Osteocyte (in vitro differentiated cells): ENCODE measurements at places on chromosomes 6 and 20. TPM values are rescaled to one million over a fixed set of nuclear protein-coding genes. Genes with fewer than 3 reads are reported as not detected.

The GSTA3 gene
- not detected in 2 replicates for total RNA-seq

GRCh38 chr6:108117427-108118358 is 43.2 kb upstream of the OSTM1 start:
- H3K27ac ChIP-seq, result no peak overlapping the region
- peaks cover 79% of the 10 kb centered on the region for H3K27me3 ChIP-seq
- H3K4me1 ChIP-seq, result peaks cover 34% of the 10 kb centered on the region
- peaks cover 4% of the 10 kb centered on the region for H3K36me3 ChIP-seq

GRCh38 chr6:101380897-101381630 is 12.4 kb upstream of the GRIK2 start:
- H3K36me3 ChIP-seq, result no peaks in the 10 kb centered on the region
- H3K27me3 ChIP-seq, result peaks cover 3% of the 10 kb centered on the region
- no peak overlapping the region for H3K27ac ChIP-seq
- DNase-seq, result no peak

DNA sequence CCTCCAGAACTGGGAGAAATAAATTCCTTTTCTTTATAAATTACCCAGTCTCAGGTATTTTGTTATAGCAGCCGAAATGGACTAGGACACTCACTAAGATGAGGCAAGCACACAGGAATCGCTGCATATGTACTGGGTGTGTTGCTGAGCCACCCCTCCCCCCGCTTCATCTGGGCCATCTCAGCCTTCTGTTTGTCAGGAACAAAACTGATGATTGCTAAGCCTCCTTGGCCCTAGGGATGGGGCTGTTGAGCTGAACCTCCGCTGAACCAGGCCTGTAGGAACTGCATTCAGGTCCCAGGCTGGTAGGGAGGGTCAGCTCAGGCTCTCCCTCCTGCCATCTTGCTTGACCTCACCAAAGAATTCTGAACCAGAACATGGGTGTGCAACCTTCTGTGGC is 108.6 kb downstream of the MAP3K7 start:
- DNase-seq, result no peak
- H3K36me3 ChIP-seq, result no peaks in the 10 kb centered on the region
- H3K4me3 ChIP-seq, result no peak overlapping the region
- no peaks in the 10 kb centered on the region for H3K27me3 ChIP-seq

- peaks cover 44% of the 10 kb centered on the region for H3K4me1 ChIP-seq
- H3K27me3 ChIP-seq, result peaks cover 38% of the 10 kb centered on the region
- H3K27ac ChIP-seq, result peak overlapping the region; percentile 65
- peak overlapping the region; percentile 38 for H3K4me3 ChIP-seq
These were observed 96.8 kb downstream of the ANKRD60 start for GRCh38 chr20:58131551-58132142.
